ENCODE measurements at places on chromosomes 7 and 10.

DNA sequence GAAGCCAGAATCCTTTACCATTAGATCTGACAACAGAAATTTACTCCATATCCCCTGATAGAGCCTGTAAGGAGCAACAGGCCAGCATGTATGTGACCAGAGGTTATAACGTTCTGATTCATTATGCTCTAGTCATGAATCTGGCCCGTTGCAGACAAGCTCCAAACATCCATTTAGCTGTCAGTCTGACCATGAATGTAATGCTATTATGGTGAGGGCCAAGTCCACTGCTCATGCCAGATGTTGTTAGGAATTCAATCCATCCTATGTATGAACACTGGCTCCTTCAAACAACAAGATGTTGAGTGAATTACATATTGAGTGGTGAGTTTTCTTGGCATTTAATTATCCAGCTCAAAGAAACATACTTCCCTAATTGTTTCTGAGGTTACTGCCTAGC is 610.1 kb upstream of the ANKRD30A start:
- DNase-seq: no peak

DNA sequence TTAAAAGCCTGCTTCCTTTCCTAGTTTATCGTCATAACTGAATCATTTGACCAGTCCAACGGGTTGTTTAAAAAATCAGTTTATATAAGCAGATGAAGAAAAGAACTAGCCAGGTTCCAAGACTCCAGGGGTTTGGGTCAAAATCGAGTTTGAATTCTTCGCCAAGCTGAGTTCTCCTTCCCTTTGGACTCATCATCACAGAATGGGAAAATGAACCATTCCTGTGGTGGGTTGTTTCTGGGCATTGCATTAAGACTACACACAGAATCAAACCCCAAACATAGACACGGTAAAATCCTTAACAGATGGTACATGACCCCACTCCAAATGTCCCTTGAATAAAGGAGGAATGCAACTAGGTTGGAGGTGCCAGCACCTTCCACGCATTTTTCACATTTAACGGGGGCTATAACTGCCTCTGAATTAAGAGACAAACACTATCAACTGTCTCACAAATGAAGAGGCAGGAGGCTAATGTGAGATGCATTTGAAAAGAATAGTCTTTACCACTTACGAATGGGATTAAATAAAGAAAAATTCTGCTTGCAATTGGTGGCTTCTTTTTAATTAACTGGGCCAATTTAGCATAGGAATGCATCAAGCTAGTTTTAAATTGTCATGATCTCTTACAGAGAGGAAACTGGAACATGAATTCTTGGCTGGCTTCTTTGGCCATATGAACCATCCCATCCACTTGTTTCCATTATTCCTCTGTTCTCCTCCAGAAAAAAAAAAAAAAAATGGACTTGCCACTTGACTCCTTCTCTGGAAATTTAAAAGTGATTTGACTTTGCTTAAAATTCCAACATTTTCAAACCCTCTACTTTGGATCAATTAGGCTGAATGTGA is 61.1 kb downstream of the CHST15 start:
- DNase-seq: no peak

- no peak for DNase-seq
Measured at GRCh38 chr10:17586821-17587234, 30.3 kb downstream of the HACD1 start.

DNA sequence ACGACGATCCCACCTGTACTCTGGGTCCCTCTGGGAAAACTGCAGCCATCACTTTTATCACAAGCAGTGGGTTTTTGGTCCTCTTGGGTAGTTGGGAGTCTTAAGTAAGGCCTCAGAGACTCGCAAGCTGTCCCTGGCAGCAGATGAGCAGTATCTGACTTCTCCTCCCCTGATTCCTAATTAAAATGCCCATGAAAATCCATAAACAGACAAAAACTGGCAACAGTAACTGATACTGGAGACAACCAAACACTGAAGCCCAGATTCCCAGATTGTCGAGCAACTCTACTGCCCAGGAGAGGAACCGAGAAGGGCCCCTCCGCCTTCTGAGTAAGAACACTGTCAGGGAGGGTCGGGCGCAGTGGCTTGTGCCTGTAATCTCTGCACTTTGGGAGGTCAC is 333.8 kb downstream of the CALN1 start:
- DNase-seq: no peak

DNA sequence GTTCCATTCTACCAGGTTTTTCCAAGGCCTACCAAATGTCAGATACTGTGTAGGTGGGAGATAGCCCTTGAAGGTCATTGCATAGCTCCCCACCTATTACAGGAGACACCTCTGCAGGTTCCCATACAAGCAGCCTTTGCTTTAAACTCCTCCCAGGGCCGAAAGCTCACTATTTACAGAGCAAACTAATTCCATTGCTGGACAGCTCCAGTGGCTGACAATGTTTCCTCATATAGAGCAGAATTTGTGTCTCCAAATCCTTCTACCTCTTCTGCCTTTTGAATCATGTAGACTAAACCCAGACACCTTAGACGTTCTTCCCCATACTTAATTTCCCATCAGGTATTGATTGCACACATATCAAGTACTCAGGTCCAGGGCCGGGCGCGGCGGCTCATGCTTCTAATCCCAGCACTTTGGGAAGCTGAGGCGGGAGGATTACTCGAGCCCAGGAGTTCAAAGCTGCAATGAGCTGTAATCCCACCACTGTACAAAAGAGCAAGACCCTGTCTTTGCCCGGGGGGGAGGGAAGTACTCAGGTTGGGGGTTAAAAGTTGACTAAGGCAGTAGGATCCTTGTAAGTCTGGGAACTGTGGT is 2.1 kb downstream of the CNNM1 start:
- no peak for DNase-seq
